Fibroblast of skin of scalp (primary cell): ENCODE measurements at places on chromosomes 1 and 21.
A peak's percentile ranks its signal among the peaks of the same experiment; 100 is the strongest.

- DNase-seq = no peak
Observed at GRCh38 chr1:92701147-92701546, 83.8 kb downstream of the EVI5 start.

DNA sequence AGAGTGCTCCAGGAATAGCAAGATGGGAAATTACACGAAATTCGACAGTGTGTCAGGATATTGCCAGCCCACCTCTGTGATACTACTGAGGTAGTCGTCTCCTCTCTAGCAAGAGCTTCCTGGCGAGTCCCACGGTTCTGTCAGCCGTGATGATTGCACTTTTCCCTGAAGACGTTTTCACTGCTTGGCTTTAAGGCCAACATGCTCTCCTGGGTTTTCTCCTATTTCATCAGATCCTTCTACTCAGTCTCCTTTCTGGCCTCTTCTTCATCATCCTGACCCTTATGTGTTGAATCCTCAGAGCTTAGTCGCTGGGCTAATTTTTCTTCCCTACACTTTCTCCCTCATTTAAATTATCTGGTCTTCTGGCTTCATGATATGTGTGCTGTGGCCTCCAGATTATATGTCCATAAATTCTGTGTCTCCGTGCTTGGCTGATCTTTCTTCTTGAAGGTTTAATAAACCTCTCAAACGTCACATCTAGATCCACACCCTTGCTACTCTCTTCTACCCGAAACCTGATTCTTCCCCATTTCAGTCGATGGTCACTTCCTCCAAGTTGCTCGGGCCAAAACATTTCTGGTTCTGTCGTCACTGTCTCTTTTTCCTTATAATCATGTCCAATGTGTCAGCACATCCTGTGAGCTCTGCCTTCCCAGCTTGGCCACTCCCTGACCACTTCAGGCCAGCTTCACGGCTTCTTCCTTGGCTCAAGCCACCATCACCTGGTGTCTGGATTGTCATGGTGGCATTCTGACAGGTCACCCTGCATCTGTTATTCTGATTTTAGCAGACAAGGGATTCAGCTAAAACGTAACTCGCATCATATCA is 12.2 kb downstream of the OR2B11 start:
- no peak for DNase-seq

DNA sequence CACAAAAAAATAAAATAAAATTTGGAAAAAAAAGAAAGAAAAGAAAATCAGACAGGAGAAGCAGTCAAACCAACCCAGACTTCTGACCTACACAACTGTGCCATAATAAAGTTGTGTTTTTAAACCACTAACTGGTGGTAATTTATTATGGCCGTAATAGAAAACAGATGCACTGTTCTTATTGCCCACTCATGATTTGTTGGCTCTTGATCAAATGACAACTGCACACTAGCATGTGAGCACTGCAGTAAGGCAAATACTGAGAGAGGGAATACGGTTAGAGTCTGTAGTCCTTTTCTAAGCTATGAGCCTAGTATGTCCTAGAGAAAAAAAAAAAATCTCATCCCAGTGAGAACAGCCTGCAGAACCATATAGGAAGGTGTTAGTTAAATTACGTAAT is 61.2 kb upstream of the TNR start:
- DNase-seq = no peak

- no peak for DNase-seq
Observed at GRCh38 chr1:101698681-101699080, 298.0 kb downstream of the OLFM3 start.

DNA sequence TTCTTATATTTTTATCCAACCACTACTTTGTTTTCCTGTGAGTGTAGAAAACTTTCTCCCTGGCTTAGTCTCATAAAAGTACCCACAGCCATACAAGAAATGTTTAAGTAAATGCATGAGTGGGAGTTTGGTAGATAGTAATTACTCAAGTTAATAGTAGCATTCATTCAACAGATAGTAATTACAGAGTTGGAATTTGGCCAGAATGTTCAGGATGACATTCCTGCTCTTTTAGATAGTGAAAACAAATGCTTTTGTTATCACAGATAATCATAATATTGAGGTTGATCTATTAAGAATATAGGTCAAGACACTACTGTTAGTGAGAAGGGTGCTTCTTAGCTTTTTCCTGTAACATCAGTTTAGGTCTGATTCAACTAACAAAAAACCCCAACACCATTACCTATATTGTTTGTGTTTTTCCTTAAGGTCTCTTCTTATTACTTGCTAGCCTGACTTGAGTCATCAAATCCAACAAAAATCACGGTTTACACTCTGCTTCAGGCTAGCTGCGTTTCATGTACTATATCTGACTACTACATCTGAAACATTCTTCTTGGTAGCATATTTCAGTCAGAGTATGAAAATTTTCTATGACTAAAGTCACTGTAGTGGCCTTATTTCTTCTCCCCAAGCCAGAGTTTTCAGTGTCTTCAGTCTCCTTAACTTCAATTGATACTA is 163.7 kb downstream of the HS2ST1 start:
- no peak for DNase-seq

DNA sequence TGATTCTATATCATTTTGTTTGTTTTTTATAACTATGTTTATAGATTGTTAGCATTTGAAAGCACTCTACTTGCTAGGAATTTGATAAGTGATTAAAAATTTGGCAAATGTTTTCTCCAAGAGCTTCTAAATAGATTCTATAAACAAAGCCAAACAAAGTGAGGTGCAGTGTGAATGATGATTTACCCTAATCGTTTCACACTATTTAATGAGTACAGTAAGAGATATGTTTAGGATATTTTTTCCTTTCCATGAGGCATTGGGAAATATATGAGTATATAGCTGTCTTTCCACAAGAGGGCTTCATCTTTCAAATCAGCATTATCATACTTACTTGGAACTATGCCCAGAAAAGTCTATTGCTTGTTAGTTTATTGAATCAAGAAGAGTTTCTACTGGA is 277.0 kb upstream of the BRINP3 start:
- DNase-seq = peak; percentile 49

- no peak for DNase-seq
Observed at GRCh38 chr1:94119796-94120569, 965 bp downstream of the ABCA4 start.

GRCh38 chr1:76496871-76497270 is 370.4 kb upstream of the ST6GALNAC5 start:
- no peak for DNase-seq

DNA sequence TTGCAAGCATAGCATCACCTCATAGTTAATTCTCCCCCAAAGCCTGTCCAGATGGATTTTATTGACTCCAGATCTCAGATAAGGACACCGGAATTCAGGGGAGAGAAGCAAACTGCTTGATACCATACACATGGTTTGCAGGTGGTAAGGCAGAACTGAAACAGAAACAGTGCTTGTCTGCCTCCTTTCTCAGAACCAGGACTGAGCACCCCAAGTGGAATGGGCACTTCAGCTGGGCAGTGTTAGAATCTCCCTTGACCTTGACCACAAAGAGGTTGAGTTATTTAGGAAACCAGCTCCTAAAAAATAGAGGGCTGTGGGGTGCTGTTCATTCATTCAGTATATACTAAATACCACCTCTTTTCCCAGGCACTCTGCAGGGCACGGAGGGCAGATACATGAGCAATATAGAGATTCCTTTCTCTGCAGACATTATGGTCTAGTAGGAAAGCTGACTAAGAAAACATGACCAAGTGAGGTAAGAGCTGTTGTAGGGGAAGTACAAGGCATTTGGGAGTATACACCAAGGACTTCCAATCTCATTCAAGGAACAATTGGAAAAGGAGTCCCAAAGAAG is 185.2 kb downstream of the C1orf94 start:
- no peak for DNase-seq

DNA sequence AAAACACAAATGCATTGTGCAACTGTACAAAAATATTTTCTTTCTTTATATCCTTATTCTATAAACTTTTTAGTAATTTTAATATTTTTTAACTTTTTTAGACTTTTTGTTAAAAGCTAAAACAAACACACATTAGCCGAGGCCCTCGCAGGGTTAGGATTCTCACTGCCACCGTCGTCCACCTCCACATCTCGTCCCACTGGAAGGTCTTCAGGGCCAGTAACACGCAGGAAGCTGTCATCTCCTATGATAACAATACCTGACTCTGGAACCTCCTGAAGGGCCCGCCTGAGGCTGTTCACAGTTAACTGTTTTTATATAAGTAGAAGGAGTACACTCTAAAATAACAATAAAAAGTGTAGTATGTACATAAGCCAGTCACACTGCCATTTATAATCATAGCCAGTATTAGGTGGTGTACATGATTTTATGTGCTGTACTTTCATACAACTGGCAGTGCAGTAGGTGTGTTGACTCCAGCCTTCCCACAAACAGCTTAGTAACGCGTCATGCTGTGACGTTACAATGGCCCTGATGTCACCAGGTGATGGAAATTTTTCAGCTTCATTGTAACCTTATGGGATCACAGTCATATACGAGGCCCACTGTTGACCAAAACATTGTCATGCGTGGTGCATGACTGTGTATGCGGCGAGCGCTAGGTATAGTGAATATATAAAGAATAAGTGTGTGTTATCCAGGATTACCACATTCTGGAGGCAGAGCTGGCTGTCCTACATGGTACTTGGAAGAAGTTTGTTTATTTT is 8.8 kb downstream of the TFF2 start:
- no peak for DNase-seq

DNA sequence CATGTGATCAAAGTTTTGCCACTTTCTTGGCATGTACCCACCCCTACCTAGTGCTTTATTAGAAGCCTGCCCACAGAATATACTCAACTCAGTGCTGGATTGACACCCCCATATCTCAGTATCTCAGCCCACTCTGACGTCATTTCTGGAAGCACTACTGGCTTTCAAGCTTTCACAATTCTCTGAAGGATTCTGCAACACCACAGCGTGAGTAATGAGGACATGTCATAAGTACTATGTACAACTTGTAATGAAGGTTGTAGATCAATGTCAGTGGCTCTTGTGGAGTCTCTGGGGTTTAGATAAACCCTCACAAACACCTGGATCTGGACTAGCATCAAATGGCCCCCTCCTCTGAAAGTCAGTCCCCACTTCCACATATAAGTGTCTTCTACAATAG is 57.2 kb downstream of the TNFSF4 start:
- peak; percentile 24 for DNase-seq

DNA sequence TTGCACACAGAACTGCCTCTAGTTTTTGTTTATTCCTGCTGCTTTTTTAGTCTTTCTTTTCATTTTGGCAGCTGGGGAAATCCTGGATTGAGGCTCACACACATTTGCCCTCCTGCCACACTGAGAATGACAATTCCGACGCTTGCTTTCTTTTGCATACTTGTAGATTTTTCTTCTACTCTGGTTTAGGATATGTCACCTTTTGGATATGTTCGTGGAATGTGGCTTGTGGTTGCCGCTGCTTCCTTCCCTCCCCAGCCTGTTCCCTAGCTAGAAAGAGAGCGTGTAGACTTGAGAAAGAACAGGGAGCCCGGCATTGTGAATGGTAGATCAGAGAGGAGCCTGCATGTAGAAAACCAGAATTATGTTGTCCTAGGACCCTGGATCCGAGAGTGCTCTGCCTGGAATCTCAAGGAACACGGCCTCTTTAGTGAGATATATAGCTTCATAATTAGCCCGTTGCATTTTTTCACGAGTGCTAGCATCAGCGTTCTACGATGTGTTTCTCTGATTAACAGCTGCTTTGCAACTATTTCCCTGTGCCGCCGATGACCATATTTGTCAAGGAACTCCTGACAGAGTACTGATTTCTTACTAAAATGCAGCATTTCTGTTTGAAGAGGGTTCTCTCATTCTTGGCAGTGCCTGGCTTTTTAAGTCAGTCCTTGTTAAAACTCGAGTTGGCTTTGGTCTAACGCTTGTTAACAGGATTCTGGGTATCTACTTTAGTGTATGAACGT is 56.2 kb downstream of the PEX14 start:
- DNase-seq = peak; percentile 87

GRCh38 chr1:246063013-246063616 is 444.0 kb downstream of the SMYD3 start:
- no peak for DNase-seq

DNA sequence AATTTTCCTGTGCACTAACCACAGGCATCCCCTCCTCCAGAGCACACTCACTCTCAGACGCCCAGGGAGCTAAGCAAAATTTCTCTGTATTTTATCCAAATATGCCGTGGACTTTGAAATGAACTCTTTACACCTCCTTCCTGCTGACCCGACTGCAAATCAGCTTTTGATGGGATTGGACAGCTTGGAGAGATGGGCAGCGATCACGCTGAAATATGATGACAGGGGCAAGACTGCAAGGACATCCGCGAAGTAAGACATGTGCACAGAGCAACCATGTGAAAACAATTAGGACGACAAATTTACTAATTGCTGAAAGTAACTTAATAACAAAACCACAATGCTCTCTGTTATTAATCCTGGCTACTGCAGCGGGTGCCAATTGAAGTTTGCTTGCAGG is 64.6 kb upstream of the CLDN14 start:
- DNase-seq = no peak

- DNase-seq = no peak
Observed at GRCh38 chr1:43866201-43866600, 67.4 kb upstream of the ARTN start.

- DNase-seq = no peak
Observed at GRCh38 chr1:248897412-248898337, 8.4 kb upstream of the PGBD2 start.

DNA sequence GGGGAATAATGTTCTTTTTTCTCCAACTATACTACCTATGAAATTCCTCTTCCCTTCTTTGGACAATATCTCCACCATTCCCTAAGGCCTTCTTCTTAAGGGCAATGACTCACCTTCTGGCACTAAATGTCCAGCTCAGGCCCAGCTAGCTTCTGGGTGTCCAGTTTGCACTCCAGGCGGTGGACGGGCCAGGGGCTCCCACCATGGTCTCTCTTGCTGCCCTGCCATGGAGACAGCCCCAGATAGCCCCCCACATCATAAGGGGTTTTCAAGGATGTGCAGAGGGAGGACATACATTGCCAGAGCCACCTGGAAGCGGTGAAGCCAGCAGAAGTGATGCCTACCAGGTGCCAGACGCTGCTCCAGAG is 43.8 kb downstream of the C1orf198 start:
- no peak for DNase-seq
